ENCODE measurements at places on chromosomes 6 and 20.

DNA sequence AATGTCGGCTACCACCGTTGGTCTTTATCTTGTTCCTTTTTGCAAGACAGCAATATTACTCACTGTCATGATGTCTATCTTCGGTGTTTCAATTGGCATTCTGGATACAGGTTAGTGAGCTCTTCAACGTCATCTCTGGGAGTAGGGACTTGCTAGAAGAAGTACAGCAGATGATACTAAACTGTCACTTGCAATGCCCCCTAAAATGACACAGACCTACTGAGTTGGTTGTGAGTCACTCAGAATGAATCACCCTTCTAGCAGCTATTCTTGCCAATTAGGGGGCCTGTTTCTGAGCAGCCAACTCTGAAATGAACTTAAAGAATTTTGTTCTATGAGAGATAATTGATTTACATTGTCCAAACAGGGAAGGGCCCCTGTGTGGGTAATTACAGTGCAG lies 176.5 kb downstream of the SLC16A10 start:
- no peak for DNase-seq

DNA sequence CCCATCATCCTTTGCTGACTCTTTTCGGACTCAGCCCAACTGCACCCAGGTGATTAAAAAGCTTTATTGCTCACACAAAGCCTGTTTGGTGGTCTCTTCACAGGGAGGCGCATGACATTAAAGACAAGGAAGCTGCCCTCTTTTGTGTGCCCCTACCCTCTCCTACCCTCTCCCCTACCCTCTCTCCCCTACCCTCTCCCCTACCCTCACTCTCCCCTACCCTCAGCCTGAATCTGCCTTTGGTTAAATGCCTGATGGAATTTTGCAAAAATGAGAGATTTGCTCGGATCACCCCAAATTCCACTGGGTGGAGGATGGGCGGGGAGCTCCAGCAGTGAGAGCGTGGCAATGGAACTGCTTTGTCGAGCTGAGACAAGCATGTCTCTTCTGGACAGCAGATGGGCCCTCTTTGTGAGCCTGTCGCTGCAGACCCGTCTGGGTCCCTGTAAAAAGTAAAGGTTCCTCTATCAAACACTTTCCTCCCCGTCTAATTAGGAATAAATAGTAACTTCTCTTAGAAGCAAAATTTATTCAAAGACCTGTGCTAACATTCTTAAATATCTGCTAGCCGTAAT lies 76.4 kb upstream of the MLN start:
- no peak for DNase-seq

- peak; percentile 20 for DNase-seq
Observed at GRCh38 chr20:53157443-53158408, 185.6 kb downstream of the TSHZ2 start.

DNA sequence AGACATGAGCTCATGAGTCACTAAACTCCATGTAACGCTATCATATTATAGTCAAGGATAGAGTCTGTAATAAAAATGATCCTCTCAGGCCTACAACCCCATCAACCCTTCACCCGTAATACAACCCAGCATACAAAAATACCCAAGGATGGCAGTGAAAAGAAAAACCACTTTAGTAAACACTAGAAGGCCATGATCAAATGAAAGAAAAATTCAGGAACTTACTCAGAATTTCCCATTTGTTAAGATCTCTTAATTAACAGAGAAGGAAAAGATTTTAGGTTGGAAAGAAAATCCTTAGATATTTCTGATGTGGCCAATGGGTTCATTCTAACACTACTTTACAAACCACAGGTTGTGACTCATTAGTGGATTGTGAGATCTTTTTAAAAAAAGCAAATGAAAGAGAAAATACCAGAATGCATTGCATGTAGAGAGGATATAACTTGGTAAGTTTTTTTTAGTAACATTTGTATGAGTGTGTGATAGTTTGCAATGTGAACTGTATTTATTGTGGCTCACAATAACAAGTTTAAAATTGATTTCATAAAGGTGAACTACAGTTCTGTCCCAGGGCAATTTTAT lies 8.0 kb upstream of the UBE2J1 start:
- no peak for DNase-seq

DNA sequence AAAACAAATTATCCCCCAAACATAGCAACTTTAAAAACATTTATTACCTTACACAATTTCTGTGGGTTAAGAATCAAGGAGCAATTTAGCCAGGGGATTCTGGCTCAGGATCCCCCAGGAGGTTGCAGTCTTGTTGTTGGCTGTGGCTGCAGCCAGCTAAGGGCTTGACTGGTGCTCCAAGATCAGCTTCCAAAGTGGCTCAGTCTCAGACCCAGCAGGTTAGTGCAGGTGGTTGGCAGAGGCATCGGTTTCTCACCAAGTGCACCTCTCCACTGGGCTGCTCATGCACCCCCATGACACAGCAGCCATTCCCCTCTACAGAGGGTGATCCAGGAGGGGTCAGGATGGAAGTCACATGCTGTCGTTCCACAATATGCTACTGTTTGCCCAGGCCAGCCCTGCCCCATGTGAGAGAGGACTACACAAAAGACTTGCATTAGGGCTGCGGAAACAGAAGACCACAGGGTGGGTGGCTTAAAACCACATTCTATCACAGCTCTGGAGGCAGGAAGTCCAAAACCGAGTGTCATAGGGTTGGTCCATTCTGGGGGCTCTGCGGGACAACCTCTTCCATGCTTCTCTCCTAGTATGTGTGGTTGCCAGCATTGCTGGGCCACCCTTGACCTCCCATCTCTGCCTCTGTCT lies 125.8 kb downstream of the C6orf118 start:
- no peak for DNase-seq

DNA sequence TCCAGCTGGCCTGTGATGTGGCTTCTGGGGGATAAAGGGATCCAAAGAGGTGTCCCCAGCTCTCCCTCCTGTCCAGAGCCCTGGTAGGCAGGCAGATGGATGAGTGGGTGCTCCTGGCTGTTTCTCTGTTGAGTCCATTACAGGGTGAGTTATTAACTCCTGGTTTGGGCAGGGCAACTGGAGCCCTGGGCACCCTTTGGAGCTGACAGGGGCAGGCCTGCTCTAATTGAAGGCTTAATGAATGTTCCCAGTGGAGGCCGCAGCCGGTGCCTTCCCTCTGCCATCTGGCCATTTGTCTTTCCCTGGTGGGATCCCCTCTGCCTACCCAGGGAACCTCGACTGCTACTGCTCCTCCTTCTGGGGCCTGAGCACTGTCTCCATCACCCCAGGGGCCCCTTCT lies 44.7 kb upstream of the MLN start:
- no peak for DNase-seq

DNA sequence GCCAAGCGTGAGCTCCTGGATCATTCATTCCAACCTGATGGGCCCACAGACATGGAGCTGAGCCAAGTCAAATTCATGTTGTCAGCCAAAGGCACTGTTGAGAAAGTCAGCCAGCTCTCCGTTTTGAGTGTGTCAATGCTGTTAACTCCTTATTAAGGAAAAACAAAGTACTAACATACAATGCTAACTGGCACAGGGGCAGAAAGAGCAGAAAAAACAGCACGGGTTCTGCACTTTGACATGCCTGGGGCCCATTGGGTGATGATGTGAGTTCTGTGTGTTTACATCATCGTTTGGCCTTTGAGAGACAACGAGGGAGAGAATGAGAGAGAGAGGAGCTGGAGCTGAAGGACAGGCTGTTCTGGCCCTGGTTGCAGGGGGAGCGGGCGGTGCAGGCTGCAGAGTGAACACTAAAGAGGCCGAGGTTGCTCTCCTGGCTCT lies 85.9 kb downstream of the SMOC2 start:
- no peak for DNase-seq

DNA sequence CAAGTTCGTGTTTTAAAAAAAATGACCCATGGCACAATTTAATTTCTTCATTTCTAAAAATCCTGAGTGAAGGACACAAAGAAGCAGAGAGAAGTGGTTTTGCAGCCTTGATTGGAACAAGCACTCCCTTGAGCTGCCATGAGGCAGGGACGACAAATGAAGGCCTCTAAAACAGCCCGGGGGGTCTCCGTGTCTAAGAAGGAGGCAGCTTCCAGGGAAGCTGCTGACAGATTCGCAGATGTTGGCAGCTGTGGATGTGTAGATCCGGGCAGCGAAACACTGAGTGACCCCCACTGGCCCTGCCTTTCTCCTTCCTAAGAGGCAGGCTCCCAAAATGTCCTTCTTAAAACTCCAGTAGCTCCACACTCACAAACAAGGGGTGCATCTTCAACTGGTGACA lies 9.6 kb upstream of the LBP start:
- DNase-seq, result no peak

DNA sequence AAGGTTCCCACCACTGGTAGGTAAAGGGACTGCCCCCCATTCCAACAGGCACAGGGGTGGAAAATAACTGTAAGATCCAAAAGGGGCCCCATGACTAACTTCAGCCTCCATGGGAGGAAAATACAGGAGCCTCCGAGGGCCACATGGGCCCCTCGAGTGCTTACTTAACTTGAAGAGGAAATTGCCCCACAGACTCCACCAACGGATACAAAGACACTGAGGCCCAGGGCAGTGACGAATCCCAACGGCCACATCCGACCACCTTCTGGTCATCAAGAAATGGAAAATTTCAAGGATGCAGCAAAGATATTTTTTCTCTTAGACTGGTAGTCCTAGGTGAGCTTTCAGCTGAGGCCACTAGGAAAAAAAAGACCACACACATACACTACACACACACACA lies 116.0 kb upstream of the MRPS10 start:
- no peak for DNase-seq

GRCh38 chr6:166658792-166659150 lies 31.7 kb upstream of the RPS6KA2 start:
- no peak for DNase-seq

- DNase-seq, result no peak
Observed at GRCh38 chr6:134253681-134254080, 64.2 kb downstream of the SGK1 start.

GRCh38 chr20:10856237-10857015 lies 182.6 kb upstream of the JAG1 start:
- no peak for DNase-seq

GRCh38 chr6:169022079-169022478 lies 231.6 kb downstream of the THBS2 start:
- no peak for DNase-seq
